ENCODE measurements at places on chromosomes 5 and 9.

DNA sequence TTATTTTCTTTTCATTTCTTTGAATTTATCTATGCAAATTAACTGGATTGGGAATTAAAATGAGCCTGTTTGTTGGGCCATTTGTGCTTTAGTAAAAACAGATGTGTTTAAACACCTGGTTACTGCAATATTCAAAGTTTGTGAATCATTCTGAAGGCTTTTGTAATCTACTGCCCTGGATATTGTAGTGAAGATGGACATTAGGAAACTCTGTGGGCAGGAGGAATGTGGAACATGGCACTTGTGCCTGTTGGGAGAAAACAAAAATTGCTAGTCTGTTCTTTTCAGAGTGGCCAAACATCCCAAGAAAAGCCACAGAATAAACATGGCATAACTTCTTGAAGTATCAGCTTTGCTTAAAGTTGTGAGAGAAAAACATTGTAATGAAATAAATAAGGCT, 40.8 kb downstream of the CHSY3 start:
- DNase-seq = no peak

DNA sequence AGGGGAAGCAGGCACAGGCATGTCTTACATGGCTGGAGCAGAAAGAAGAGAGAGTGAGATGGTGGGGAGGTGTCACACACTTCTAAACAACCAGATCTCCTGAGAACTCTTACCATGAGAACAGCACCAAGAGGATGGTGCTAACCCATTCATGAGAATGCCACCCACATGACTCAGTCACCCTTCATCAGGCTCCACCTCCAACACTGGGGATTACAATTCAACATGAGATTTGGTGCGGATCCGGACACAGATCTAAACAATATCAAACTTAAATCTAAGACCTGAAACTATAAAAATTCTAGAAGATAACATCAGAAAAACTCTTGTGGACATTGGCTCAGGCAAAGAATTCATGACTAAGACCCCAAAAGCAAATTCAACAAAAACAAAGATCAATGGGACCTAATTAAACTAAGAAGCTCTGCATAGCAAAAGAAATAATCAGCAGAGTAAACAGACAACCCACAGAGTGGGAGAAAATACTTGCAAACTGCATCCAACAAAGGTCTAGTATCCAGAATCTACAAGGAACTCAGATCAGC, 65.4 kb downstream of the SPATA31C2 start:
- no peak for DNase-seq

- no peak for DNase-seq
Measured at GRCh38 chr5:178284093-178284675, 51.6 kb upstream of the PHYKPL start.

- no peak for DNase-seq
Measured at GRCh38 chr5:5063533-5063953, 76.6 kb upstream of the ADAMTS16 start.

Data from activated effector memory CD4-positive, alpha-beta T cell treated with Interleukin-2 at 50 U/mL for 16 hours (primary cell).